ENCODE measurements at places on chromosomes 2 and 18.

- DNase-seq, result no peak
Observed at GRCh38 chr2:205571360-205571959, 110.8 kb upstream of the NRP2 start.

DNA sequence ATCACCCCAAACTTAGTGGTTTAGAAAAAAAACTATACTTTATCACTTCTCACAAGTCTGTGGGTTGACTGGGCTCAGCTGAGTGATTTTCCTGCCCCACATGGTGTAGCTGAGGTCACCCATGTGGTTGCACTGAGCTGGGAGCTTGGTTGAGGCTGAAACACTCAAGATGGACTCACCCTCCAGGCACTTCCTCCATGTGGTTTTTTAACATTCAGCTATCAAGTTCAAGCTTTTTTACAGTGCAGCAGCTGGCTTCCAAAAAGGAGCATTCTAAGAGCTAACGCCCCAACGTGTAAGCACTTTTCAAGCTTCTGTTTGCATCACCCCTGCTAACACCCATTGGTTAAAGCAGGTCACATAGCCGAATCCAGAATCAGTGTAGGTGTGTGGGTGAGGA is 105.9 kb upstream of the CREB1 start:
- no peak for DNase-seq

DNA sequence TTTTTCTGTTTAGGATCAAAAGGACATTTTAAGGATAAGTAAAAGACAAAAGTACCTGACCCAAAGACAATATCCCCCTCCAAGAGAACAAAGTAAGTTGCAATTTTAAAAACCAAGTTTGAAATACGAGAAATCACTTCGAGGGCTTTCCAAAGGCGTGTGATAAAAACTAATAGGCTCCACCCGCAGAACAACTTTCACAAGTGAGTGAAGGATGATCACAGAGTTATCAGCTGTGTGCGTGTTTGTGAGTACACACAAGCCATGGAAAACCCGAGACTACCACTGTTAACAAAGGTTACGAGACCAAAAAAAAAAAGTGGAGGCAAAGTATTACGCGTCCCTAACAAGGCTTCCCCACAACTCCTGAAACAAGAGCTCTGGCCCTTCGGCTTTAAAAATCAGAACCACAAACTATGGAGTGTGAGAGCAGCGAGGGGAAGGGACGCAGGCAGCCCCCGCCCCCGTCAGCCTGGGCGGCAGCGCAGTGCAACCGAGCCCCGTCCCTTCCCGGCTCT is 719 bp downstream of the SMAD2 start:
- DNase-seq, result peak; percentile 9

GRCh38 chr2:210004881-210005280 is 2.4 kb downstream of the RPE start:
- DNase-seq, result no peak

- DNase-seq, result no peak
Observed at GRCh38 chr18:31161757-31162418, 768 bp downstream of the DSC1 start.

GRCh38 chr2:195658541-195658890 is 1.5 kb downstream of the SLC39A10 start:
- no peak for DNase-seq

- no peak for DNase-seq
Observed at GRCh38 chr2:161265874-161266273, 42.4 kb upstream of the PSMD14 start.

DNA sequence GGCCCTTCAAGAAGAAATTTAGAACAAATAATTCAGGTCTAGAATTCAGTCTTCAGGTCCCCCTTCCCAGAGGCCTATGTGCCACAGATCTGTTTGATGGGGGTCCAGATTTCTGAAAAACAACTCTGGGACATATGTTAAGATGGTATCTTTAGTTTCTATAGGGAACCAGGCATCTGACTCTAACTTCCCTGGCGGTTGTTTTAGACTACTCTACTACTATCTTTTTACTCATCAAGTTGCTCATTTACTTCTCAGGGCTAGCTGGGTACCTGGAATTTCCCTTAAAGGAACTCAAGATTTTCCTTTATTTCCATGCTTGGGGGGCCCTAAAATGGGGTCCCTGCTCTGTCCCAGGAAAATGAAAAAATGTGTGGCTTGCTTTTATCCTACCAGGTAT is 114.7 kb upstream of the RAB6C start:
- DNase-seq, result no peak

DNA sequence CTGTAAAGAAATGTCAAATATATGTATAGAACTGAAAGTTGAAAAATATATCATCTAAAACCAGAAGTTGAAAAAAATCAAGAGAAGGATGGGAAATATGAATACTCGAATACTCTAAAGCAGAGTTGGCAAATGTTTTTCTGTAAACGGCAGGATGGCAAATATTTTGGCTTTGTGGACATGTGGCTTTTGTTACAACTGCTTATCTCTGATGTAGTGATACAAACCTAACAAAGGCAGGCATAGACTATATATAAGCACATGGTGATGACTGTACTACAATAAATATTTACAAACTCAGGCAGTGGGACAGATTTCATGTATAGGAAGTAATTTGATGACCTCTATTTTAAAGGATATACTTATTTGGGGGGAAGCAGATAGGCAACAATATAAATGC is 224.6 kb upstream of the LRRTM4 start:
- no peak for DNase-seq

GRCh38 chr18:48826806-48827205 is 124.0 kb downstream of the SMAD7 start:
- DNase-seq, result no peak

DNA sequence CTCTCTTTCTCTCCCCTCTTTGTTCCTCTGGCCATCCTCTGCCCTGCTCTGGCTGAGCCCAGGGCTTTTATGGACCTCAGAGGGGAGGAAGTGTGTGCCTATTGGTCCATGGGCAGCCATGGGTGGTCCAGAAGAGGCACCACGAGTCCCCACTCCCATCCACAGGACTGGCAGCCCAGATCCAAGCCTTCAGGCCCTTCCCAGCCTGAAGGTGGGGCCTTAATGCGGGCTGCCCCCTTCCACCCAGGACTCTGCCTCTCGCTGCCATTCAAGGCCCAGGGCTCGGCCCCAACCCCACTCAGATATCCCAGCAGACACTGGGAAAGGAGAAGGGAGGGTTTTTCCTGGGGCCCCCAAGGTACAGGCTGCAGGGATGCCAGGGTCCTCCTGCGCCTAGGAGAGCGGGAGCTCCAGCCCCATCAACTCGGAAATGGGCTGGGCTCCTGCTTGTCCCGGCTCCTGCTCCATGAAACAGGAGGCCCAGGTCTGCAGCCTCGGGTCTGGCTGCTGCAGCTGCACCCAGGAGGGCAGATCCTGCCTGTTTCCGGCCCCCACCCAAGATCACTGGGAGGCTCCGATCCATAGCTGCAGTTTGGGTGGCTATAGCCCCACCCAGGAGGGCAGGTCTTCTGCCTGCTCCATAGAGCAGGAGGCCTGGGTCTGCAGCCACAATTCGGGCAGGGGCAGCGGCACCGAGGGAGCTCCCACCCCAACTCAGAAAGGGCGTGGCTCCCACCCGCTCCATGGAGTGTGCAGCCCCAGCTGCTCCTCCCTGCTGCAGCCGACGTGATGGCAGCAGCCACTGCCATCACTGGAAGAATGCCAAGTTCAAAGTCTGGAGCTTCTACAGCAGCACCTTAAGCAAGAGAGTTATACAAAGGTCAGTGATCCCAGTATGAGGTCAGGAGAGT is 116.6 kb upstream of the RBBP8 start:
- no peak for DNase-seq

- no peak for DNase-seq
Observed at GRCh38 chr2:46534589-46534988, 55.2 kb downstream of the TMEM247 start.

DNA sequence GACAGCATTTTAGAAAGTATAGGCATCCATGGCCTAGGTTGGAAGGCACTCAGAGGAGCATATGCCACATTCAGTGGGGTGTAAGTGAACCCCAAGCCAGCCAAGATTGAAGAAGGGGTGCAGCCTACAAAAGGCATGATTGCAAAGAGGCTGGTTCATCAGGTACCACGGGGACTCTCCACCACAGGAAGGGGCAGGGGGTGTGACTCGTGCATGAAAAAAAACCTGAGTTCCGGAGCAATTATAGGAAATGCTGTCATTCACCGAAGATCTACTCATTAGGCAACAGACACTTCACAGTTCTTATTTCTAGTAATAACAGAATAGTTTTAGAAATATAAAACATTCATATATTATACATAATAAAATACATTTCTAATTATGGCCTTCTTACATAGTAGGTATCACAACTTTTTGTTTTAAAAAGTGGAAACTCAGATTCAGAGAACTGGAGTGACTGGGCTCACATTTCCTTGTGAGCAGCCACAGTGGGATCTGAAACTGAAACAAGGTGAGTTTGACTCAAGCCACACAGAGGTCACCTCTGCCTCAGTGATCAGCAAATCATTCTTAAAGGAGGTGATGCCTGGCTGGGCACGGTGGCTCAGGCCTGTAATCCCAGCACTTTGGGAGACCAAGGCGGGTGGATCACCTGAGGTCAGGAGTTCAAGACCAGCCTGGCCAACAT is 188.4 kb upstream of the GYPC start:
- DNase-seq, result no peak

- DNase-seq, result no peak
Observed at GRCh38 chr2:95014126-95014708, 11.3 kb upstream of the MAL start.

DNA sequence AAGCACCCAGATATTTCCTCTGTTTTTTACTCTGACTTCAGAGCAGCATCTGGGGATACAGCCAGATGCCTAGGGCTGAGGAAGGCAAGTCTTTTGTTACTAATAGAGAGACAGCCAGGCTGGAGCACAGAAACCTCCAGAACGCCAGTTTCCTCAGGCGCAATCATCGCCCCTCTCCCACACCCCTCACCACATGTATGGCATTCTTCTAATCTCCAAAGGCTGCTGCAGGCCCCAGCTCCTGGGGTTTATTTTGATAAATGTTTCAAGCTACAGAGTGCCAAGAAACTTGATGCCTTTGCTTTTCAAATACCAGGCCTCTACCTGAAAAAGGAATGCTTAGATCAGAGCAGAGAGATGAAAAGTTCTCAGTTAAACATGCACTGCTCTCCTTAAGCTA is 283.6 kb downstream of the RBM43 start:
- DNase-seq, result no peak

GRCh38 chr2:150917961-150918713 is 343.5 kb downstream of the RBM43 start:
- DNase-seq, result no peak

- DNase-seq, result no peak
Observed at GRCh38 chr18:52311331-52311730, 28.7 kb upstream of the DCC start.

DNA sequence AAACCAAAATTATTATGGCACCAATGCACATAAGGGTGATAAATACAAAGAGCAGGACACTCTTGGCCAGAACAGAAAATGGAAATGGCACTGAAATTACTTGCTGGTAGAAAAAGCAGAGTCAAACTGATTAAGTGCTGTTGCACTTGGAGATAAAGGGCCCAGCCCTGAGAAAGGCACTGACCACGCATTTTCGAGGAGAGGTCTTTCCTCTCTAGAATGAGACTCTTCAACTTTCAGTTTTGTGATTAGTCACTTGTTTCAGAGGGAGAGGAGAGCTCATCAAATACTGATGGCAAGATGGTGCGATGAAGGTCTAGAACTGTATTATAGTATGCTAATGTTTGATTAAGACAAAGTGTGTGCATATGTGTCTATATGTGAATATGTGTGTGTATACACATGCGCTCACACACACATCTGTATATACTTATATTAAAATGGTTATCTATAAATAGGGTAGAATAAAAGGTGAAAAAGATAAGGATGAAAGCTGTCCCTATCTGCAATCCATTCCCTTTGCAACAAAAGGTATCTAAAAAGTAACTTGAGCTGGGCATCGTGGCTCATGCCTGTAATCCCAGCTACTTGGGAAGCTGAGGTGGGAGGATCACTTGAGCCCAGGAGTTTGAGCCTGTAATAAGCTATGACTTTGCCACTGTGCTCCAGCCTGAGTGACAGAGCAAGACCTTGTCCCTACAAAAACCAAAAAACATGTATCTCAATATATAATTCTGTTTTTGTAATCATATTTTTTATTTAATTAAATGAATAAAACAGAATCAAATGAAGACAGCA is 48.8 kb upstream of the ZDBF2 start:
- DNase-seq, result no peak

Data from stimulated activated CD4-positive, alpha-beta T cell treated with anti-CD3 and anti-CD28 coated beads, TNF-alpha, amount 100 ng/mL, for 24 hours (primary cell).